ENCODE measurements at places on chromosomes 11 and 22.

DNA sequence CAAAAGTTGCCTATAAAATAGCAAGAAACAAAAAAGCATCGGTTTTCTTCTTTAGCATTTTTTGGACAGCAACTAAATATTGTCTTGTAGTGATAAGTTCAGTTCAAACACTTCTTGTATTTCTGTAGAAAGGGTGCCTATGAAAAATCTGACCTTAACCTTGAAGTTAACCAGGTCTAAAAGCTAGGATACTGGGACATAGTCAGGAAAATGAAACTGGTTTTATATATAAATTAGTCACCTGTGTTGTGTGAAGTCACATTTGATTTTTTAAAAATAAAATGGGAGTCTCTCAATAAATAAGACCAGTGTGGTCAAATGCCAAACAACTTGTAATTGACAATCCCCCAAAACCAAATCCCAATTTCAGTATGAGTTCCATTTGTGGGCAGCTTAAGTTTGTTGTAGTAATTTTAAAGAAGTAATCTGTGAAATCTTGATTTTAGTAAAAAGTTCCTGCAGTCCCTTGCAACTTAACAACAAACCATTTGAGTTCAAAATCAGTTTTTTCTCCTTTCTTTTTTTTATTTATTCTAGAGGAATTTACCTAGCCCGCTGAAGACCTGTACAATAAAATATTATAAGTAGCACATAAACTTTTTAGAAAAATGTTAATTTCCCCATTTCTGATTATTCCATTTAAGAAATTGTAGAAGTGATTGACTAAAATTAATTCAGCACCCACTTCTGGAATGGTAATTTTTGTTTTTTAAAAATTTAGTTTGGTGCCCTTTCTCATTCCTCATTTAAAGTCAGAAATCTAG lies 84.5 kb upstream of the PPARA start:
- no peak for DNase-seq

- DNase-seq: no peak
Observed at GRCh38 chr11:34869425-34869824, 46.8 kb downstream of the APIP start.

- peak; percentile 64 for DNase-seq
Observed at GRCh38 chr11:73334384-73335203, 26.5 kb downstream of the ARHGEF17 start.

DNA sequence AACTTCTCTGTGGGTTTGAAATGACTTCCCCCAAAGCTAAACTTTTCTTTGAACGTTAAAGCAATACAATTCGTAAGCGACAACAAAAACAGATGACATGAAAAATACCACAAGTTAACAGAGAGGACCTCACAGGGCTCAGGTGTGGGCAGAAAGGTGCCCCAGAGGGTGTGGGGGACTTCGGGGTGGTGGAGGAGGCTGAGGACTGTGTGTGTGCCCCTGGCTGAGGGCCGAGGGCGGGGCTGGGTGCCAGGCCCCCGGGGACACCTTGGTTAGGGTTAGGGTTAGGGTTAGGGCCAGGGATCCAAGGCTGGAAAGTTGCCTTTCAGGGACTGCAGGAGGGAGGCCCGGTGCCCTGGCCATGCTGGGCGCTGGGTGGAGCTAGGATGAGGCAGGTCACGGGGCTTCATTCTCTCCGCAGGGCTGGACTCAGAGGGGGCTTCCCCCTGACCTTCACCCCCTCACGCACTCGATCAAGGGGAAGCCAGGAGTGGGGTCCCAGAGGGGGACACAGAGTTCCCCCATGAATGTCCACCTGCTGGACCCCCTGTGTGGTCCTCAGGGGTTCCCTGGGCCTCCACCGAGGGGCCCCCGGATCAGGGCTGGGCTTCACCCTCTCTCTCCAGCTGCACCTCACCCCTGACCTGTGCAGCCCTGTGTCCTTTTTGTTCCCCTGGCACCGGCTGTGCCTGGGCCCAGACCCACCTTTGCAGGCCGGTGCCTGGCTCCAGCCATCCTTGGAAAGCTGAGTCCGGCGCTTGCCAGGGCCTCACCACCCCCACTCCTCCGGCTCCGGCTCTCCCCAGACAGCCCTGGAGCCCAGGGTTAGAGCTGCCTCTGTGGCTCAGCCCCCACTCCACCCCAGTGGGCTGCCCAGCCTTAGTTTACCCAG lies 7.0 kb downstream of the TNNI2 start:
- DNase-seq: no peak

GRCh38 chr22:26320447-26320846 lies 108.6 kb upstream of the ASPHD2 start:
- DNase-seq: no peak

DNA sequence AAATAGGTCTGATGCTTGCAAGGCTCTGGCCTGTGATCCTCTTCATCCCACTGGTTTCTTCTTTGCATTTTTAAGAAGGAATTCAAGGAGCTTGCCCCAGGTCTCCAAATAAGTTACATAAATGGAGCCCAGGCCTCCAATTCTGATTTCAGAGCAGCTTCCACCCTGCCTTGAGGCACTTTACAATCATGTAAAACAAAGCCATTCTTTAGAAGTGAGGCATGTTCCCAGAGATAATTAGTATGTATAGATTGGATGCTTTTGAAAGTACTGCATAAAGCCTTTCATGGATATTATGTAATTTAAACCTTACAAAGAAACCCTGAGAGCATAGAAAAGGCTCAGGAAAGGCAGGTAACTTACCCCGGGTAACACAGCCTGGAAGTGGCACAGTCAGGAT lies 466.5 kb downstream of the MIAT start:
- DNase-seq: no peak

DNA sequence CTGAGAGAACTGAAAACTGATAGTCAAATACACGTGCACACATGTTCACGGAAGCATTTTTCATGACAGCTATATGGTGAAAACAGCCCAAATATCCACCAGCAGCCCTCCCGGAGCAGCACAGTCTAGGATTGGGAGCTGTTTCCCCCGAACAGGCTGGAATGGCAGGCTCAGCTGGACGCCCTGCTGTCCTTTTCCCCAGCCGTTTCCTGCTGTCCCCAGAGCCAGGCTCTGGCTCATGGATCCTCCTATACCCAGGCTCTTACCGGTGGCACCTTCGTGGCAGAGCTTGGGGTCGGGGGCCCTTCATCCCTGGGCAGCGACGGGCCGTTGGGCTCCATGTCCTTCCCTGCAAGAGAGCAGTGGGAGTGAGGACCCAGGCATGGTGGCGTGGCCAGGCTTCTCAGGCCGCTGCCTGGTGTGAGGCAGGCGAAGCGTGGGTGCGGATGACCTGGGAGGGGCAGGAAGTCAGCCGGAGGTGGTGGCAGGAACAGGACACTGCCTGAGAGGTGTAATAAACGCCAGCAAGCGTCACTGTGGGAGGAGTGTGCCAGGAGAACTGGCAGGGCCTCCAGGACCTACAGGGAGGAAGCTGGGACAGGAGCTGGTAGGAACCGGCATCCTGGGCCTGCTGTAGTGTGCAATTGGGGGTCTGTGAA lies 38.8 kb downstream of the OSBPL5 start:
- no peak for DNase-seq

- no peak for DNase-seq
Observed at GRCh38 chr11:127118811-127119210, 118.2 kb upstream of the KIRREL3 start.

GRCh38 chr22:19242699-19243098 lies 48.8 kb downstream of the CLTCL1 start:
- DNase-seq: no peak

DNA sequence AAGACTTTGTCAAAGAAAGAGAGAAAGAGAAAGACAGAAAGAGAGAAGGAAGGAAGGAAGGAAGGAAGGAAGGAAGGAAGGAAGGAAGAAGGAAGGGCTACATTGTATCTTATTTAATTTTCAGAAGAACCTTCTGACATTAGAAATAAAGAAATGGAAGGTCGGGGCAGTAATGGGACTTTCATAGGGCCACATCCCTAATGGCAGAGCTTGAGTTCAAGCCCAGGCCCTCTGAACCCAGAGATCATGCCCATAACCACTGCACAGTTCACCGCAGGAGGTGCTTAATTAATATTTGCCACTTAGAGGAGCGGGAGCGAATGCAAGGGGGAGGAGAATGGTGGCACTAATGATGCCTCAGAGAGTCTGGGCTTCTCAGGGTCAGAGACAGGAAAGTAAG lies 233.3 kb downstream of the MN1 start:
- no peak for DNase-seq

GRCh38 chr11:119673759-119674336 lies 55.2 kb downstream of the NECTIN1 start:
- no peak for DNase-seq

DNA sequence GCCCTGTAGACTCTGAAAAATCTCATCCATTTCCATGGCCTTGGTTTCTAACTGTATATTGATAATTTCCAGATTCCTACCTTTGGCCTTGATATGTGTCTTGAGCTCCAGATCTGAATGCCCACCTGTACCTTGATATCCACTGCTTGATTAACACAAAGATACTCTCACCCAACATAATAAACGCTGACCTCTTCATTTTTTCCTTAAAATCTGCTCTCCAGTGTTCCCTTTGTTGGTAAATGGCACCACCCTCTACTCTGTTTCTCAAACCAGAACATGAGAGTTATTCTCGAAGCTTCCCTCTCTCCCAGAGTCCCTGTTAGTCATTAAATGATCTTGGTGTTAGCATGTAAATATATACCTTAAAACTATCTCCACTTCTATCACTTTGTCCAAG lies 13.4 kb downstream of the TUG1 start:
- no peak for DNase-seq

DNA sequence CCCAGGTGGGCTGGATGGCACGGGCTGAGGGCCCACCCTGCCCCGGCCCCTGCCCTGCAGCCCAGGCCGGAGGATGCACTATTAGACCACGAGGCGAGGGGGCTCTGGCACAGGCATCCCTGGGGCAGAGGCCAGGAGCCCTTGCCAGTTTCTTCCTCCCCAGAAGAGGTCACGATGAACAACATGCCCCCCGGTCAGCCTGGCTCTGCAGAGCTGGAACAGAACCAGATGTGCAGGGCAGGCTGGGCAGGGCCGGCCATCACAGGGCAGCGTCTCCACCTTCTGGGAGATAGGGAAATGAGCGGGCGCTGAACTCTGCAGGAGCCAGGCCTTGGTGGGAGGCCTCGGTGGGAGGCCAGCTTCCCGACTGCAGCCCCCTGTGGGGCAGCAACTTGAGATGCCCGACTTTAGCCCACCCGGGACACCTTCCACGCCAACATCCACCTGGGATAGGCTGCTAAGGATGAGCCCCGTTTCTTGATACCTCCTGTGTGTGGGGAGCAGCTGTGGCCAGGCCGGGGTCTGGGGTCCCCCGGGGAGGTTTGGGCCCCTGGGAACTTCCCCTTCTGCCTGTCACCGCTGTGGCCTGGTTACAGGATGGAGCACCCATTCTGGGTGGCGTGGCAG lies 21.8 kb upstream of the GNB1L start:
- no peak for DNase-seq

- no peak for DNase-seq
Observed at GRCh38 chr22:32567544-32567943, 92.9 kb downstream of the FBXO7 start.

DNA sequence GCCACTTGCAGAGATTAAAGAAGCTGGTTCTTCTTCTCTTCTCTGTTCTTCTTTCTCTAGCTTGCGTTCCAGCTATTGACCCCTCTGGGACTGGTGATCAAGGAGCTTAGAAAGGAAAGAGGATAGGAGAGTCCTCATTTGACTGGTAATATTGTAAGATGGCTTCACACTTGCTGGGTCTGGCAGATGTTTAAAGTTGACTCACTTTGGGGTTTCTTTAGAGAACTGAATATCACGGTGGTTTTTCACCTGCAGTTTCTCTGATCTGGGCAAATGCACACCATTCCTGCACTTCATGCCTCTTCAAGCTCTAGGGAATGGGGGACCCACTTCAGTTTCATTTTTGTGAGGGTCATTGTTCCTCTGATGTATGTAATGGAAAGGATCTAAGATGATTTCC lies 41.8 kb upstream of the DEUP1 start:
- DNase-seq: no peak

- no peak for DNase-seq
Observed at GRCh38 chr22:47124961-47125360, 362.5 kb downstream of the TBC1D22A start.

DNA sequence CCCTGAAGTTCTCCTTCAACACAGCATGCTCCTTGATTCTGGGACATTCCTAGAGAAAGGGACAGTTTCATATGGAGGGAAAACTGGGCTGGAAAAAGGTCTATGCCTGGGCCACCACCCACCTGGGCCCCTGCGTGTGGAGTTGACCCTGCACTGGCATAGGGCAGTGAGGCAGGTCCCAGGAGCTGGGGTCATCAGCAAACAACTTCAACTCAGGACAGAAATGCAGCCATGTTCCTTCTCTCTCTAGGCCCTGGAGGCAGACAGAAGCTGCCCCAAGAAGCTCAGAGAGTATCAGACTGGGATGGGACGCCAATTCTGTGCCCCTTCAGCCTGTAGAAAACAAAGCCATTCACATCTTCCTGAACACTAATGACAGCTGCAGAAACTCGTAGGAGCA lies 34.9 kb downstream of the RTL6 start:
- no peak for DNase-seq

- no peak for DNase-seq
Observed at GRCh38 chr22:50694766-50695420, 22.3 kb downstream of the SHANK3 start.

DNA sequence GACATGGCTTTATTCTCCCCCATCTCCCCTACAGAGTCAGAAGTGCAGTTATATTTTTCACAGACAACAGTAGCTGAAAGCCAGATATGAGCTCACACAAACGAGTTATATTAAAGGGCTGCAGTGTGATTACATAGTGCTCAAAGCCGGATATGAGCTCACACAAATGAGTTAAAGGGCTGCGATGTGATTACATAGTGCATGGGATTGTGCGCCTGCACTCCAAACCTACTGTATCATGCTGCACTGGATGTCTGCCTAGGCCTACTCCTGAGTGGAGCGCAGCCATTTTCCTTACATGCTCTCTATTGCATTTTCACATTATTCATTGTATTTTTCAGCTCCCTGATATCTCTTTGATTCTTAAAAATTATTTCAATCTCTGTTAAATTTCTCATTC lies 414.6 kb upstream of the LARGE1 start:
- no peak for DNase-seq

GRCh38 chr11:7534042-7534378 lies 20.2 kb downstream of the PPFIBP2 start:
- DNase-seq: no peak

DNA sequence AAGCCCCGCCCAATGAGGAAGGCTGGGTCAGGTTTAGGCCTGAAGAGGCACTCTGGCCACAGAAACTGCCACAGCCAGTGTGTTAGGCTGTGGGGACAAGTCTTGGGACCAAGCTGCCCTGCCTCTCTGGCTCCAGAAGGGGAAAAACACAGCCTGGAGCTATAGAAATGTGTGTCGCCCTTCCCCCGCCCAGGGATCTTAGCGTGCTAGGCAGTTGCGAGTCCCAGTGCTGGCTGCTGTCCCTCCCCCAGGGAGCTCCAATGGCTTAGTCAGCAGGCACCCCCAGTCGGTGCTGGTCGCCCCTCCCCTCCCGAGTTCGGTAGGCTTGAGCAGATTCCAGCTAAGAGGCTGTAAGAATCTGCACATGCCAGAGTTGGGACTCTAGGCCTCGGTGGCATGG lies 99.5 kb upstream of the API5 start:
- no peak for DNase-seq

GRCh38 chr11:61730240-61730994 lies 22.0 kb upstream of the MYRF start:
- no peak for DNase-seq
